ENCODE measurements at places on chromosomes 12 and 14.

DNA sequence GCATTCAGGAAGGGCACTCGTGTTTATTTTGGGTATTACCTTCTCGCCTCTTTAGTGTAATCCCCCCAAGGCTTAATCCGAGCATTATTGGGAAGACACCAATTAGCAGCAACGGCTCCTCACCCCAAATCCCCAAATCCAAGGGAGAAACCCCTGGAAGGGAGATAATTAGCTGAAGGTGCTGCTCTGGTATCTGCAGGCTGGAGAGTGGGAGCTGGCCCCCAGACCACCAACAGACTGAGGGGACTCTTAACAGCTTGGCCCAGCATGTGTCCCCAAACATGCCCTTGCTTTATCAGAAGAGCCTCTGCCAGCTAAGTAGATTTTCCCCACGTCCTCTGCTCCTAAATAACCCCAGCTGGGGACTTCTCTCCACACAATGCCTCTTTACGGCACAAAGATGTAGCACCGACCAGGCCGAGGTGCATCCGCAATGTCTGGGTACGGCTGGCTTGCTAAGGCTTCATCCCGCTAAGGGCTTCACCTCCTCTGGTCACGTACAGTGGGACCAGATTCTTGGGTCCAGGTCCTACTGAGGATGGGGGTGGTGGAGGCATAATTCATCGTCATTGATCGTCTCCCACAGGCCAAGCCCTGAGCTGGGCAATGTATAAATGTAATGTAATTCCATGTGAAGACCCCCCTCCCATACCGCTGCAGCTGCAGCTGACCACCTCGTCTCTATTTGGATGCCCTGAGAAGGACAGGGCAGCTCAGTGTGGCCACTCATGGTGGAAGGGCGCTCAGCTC lies 123.7 kb upstream of the GSC start:
- no peak for DNase-seq

DNA sequence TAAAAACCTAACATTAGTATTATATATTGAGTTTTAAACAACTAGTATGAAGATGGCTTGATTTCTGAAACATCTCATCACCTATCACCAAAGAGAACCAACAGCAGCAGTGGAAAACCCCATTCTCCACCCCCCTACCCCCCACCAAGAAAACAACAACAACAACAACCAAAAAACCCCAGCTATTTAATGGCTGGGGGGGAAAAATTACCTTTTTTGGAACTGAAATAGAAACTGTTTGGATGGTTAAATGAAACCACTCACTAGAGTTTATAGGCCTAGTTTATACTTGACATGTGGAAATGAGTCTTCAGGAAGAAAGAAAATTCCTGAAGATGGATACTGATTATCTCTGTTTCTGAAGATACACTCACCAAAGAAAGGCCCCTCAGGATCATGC lies 30.3 kb downstream of the PPP2R5E start:
- no peak for DNase-seq

- DNase-seq: no peak
Measured at GRCh38 chr14:82488473-82488872, 954.8 kb upstream of the SEL1L start.

DNA sequence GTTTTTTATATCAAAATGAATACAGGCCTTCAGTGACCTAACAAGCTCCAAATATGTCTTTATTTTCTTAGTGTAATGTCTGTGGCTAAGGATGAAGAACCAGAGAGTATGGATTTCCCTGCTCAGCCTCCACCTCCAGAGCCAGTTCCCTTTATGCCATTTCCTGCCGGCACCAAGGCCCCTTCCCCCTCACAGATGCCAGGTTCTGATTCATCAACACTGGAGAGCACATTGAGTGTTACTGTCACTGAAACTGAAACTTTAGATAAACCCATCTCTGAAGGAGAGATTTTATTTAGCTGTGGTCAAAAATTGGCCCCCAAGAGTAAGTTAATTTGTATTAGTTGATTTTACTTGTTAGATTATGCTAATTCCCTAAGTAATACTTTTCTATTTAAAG lies 61.0 kb downstream of the KIAA0586 start:
- DNase-seq: peak; percentile 2

DNA sequence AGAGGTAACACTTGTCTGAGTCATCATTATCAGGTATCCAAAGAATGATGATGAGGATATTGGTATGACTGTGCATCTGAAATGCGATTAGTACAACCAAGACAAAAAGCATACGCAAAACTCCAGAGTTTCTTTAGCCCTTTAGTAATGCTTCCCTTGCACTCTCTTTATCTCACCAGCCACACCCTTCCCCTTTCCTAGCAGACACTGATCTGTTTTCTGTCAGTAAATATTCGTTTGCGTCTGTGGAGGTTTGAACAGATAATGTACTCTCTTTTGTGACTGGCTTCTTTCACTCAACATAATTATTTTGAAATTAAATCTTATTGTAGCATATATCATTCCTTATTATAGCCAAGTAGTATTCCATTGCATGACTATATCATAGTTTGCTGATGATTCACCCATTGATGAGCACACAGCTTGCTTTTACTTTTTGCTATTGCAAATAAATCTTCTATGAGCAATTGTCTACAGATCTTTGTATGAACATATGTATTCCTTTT lies 775.7 kb downstream of the SLC6A15 start:
- no peak for DNase-seq

GRCh38 chr12:7681535-7681934 lies 14.0 kb downstream of the GDF3 start:
- DNase-seq: no peak

- DNase-seq: no peak
Measured at GRCh38 chr14:83870546-83871270, 1659.2 kb upstream of the FLRT2 start.

GRCh38 chr12:48078901-48079300 lies 27.0 kb downstream of the SENP1 start:
- DNase-seq: no peak
